Esophagus squamous epithelium (tissue), 5 donors: ENCODE measurements at places on chromosomes 6 and 20. TPM values are rescaled to one million over a fixed set of nuclear protein-coding genes. Genes with fewer than 3 reads are reported as not detected.

DNA sequence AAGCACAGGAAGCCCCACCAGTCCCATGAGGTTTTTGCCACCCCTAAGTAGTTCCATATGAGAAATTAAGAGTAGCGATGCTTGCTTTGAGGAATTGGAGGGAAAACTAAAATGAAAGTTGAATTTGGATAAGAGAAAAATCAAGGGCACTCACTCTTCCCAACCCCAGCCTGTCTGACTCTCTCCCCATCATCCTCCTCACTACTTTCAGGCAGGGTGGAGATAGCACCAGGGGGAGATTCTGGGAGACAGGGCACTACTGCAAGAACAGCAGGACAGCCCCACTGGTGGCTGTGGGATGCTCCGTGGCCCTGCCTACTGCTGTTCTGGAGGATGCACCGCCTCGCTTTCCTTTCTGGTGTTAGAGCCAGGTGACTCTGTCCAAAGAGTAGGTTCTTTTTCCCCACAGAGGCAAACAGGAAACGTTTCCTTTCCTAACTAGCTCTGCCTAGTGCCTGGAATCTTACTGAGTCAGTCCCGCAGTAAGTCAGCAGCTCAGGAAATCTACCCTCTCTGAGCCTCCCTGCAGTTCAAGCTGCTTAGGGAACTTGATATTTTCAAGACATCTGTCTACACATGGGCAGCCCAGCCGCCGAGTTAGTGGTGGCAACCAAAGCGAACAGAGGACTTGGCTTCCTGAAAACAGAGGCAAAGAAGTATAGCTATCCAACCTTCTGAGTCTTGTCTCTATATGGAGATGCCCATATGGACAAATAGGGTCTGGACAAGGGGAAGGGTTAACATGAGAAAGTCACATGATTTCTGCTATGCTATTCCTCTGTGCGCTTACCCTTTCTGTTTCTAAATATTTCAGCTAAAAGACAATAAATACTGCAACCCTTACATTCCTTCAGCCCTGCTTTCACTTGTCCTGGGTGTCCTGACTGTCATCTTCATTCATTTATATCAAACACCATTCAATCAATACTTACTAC is 11.4 kb downstream of the HLA-E start:
- DNase-seq = no peak

GRCh38 chr6:15352220-15352619 is 106.4 kb downstream of the JARID2 start:
- no peak for DNase-seq

The BNIP5 gene
- total RNA-seq = not detected

- no peak for DNase-seq
These were observed 24.0 kb downstream of the CPNE1 start for GRCh38 chr20:35640724-35641123.

The TAF4 gene
- 16.5 TPM for total RNA-seq

The FKBP1C gene
- total RNA-seq = not detected

The SNX9 gene
- 36.5 TPM for total RNA-seq

The KPNA5 gene
- total RNA-seq = 8.2 TPM

GRCh38 chr20:52103913-52104545 is 87.5 kb downstream of the ZFP64 start:
- DNase-seq = no peak

GRCh38 chr6:93779086-93779841 is 359.9 kb upstream of the EPHA7 start:
- no peak for DNase-seq

- no peak for DNase-seq
These were observed 789 bp downstream of the CCND3 start for GRCh38 chr6:41940759-41941279.

DNA sequence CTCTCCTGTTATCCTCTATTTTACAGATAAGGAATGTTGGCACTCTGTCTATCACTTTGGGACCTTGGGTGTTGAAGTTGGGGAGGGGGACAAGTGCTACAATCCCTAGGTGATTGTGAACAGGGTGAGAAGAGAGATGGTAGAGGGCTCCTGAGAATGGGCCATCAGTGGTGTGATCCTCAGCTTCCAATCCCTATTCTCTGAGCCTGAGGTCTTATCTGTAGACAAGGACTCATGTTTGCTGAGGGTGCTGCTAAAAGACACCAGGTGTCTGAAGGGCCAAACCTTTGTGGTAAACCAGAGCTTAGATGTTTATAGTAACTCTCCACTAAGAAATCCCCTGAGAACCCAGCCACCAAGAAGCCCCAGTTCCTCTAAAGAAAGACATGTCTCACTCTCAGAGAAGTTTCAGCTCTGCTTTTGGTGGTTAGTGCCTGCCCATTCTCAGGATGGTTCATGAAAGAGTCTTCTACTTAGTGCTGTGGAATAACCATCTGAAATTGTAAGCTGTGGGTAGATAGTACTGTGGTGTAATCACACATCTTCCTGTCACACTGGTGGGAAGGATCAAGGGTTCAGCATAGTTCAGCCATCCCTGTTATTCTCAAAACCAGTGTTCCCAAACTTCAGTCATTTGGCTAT is 58.2 kb upstream of the IL20RA start:
- DNase-seq = no peak

The UST gene
- total RNA-seq = 2.9 TPM
